ENCODE measurements at places on chromosomes 2 and 18.

GRCh38 chr2:9637330-9637729 lies 6.5 kb upstream of the YWHAQ start:
- DNase-seq = no peak

DNA sequence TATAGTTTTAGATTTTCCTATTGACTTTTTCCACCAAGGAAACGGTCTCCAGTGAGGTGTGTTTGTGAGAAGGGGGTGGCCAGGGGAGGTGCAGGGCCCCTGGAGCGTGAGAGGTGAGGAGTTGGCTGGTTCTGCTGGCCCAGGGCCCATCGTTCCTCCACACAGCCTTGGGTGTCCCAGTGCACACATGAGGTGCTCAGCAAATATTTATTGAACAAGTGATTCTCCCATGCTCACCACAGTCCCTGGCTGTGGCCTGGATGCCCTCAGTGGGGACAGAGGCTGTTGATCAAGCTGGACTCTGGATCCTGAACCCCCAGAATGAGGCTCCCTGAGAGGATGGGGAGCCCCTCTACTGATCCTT lies 5.0 kb downstream of the HAAO start:
- DNase-seq = no peak

DNA sequence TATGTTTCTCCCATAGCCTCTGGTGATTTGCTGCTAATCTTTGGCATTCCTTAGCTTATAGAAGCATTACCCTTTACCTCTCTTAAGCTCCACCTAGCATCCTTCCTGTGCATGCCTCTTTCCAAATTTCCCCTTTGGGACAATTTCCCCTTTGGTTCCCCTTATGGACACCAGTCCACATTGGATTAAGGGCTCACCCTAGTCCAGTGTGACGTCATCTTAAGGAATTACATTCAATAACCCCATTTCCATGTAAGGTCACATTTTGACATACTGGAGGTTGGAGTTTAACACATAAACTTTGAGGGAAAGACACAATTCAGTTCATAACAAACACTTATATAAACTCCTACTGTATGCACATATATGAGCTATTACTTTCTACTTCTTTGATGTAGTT lies 916.6 kb downstream of the SLC4A3 start:
- no peak for DNase-seq

GRCh38 chr2:64753399-64753798 lies 99.7 kb upstream of the SERTAD2 start:
- no peak for DNase-seq

DNA sequence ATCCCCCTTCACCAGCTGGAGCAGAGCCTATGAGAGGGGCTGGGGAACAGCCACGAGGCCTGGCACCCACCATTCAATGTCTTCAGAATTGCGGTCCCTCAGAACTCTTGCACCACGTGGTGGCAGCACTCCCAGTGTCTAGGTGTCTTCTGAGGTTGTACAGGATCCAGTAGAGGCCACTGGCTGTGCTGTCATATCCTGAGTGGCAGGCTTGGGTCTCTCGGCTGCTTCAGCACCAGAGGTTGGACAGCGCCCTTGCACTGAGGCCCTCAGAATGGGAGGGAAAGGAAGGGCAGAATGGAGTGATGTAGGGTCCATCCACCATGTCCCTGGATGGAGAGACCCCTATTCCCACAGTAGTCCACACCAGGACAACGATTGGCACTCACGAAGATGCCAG lies 112.0 kb upstream of the TEKT4 start:
- DNase-seq = no peak

Data from cortex of kidney (tissue), 1 donor.